Retinal pigment epithelial cell (primary cell): ENCODE measurements at places on chromosomes 2 and 18.

DNA sequence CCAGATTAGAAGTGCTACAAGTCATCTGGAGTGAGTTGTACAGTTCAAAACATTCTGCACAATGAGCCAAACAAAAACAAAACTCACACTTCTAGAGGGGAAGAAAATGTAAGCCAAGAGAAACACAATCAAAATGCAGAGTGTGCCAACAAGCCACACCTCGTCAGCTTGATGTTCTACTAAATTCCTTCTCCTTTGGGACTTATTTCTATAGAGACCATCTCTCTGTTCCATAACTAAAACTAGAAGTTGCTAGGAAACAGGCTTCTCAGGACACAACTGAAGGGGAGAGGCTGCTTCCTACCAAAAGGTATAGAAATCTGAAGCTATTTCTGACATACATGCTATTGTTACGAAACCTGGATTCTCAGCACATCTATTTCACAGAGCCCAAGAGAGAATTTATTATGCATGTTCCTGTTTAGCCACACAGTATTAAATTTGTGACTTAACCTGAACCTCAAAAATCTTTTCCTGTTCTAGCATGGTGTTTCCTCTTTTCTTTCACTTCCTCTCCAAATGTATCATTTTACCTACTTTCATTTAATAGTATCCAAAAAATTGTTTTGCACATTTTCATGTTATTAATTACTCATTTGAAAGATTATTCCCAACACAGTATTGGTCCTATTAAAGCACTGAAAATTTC lies 211.4 kb upstream of the CCDC150 start:
- no peak for DNase-seq

DNA sequence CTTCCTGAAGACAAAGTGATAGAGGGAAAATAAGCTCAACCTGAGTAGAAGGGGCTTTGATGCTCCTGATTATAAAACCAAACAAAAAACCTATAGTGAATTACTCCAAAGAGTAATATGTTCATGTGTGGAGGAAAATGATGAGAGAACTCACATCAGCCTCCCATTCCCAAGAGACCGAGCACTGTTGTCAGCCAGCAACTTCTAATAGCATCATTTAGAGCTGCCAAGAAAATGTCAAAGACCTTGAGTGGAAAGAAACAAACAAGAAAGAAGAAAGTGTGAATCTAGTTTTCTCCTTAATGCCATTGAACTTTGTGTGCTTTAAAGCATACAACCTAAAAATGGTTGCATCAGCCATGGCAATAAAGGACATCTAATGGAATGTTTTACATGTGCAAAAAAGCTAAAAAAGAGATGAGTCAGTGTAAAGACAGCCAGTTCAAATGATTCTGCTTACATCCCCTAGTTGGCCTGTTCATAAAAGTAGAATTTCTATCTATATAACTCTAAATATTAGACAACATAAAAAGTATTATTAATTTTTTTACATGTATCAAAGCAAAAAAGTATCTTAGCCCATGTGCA lies 1066.2 kb downstream of the TDRD15 start:
- DNase-seq, result no peak

- DNase-seq, result no peak
Observed at GRCh38 chr2:67500541-67500940, 103.4 kb downstream of the ETAA1 start.

DNA sequence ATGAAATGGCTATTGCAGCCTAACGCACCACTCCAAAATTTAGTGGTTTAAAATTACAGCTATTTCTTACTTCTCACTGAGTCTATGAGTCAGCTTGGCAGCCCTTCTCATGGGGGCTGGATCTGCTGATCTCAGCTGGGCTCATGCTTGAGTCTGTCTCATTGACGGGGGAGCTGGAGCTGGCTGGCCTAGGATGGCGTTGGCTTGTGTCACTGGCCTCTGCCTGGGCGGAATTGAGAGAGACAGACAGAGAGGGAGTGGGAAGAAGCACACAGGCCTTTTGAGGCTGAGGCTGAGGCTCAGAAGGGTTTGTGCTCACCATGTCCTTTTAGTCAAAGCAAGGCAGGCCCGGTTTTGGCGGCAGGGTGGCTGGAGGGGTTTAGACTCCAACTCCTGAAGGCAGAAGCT lies 412.1 kb upstream of the MYT1L start:
- DNase-seq, result no peak

- no peak for DNase-seq
Observed at GRCh38 chr2:59932341-59932740, 621.1 kb downstream of the BCL11A start.

- DNase-seq, result no peak
Observed at GRCh38 chr2:217951521-217952247, 51.1 kb downstream of the TNS1 start.

- no peak for DNase-seq
Observed at GRCh38 chr2:64179582-64180321, 35.5 kb upstream of the PELI1 start.

GRCh38 chr2:205646680-205647079 lies 35.6 kb upstream of the NRP2 start:
- no peak for DNase-seq

- DNase-seq, result peak; percentile 68
Observed at GRCh38 chr18:55998071-55998522, 410.1 kb upstream of the TCF4 start.

- peak; percentile 73 for DNase-seq
Observed at GRCh38 chr2:26018184-26019055, 15.5 kb upstream of the RAB10 start.

DNA sequence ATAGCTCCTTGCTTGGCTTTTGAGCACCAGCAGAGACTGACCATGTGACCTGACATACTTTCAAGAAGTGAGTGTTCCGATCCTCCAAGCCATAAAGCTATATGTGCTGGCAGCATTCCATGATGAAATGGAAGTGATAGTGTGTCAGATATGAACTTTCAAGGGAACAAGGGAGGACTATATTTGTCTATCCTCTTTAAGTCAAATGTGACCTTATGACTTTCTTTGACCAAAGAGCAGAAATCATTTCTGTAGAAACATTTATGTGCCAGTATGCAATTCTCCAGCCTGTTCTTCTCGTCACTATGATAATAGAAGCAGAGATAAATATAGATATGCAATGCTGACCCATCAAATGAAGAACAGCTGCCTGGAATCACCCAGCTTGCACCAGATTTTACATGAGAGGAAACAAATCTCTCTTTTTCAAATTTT lies 14.4 kb downstream of the HYCC2 start:
- no peak for DNase-seq

GRCh38 chr18:63016270-63016669 lies 300.9 kb downstream of the PHLPP1 start:
- DNase-seq, result no peak

DNA sequence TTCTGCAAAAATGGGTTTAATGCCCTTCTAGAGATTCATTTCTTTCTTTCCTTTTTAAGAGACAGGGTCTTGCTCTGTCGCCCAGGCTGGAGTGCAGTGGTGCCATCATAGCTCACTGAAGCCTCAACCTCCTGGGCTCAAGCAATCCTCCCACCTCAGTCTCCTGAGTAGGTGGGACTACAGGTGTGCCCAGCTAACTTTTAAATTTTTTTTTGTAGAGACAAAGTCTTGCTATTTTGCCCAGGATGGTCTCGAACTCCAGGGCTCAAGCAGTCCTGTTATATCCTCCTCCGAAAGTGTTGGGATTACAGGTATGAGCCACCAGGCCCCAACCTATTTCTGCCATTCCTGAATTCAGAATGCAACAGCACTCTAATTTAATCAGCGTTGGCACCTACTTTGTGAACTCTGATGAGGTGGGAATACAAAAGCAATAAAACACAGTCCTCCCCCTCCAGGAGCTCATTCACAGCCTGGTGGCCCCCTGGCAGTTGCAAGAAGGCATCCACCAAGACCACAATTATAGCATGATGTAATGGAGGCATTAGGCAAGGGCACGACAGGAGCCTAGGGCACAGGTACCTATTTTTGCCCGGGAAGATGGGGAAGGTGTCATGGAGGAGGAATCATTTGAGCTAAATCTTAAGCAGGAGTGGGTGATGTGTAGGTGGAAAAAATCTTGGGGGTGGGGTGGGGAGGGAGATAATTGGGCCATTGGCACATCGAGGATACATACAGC lies 5.1 kb downstream of the RHOB start:
- no peak for DNase-seq

DNA sequence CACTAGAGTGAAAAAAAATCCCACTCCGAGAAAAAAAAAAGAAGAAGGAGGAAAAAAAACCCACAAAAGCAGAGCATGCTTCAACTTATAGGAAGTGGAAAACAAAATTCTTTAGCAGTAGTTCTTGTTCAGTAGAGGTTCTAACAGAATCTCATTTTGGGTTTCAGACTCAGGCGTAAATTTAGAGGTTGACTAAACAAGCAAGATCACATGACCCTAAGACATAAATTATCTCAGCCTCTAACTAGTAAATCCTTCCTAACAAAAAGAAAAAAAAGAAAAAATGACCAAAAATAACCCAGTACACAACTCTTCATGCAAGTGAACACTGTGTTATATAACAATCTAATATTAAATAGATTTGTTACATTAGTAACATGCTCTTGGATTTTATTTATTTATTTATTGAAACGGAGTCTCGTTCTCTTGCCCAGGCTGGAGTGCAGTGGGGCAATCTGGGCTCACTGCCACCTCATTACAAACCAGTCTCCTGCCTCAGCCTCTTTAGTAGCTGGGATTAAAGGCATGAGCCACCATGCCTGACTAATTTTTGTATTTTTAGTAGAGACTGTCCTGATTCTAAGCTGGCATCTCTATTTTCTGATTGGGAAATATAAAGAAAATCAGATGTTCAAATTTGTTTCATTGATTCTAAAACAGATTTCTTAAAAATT lies 35.4 kb downstream of the PPP4R3B start:
- DNase-seq, result peak; percentile 70

GRCh38 chr18:58032233-58032632 lies 11.8 kb upstream of the NEDD4L start:
- no peak for DNase-seq

DNA sequence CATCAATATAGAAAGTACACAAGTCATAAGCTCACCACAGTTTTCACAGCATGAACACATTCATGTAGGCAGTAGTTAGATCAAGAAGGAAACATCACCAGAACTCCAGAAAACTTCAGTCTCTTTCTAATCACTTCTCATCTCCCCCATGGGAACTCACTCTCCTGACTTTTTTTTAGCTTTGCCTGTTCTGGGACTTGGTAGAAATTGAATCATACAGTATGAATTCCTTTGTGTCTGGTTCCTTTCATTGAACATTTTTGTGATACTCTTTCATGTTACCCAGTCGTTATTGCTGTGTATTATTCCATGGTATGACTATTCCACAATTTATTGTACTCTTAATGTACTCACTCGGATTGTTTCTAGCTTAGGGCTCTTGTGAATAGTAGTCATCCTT lies 160.2 kb downstream of the TAF4B start:
- peak; percentile 8 for DNase-seq

- no peak for DNase-seq
Observed at GRCh38 chr2:105411720-105412407, 13.0 kb upstream of the FHL2 start.

- no peak for DNase-seq
Observed at GRCh38 chr18:25726298-25726697, 364.1 kb downstream of the SS18 start.

DNA sequence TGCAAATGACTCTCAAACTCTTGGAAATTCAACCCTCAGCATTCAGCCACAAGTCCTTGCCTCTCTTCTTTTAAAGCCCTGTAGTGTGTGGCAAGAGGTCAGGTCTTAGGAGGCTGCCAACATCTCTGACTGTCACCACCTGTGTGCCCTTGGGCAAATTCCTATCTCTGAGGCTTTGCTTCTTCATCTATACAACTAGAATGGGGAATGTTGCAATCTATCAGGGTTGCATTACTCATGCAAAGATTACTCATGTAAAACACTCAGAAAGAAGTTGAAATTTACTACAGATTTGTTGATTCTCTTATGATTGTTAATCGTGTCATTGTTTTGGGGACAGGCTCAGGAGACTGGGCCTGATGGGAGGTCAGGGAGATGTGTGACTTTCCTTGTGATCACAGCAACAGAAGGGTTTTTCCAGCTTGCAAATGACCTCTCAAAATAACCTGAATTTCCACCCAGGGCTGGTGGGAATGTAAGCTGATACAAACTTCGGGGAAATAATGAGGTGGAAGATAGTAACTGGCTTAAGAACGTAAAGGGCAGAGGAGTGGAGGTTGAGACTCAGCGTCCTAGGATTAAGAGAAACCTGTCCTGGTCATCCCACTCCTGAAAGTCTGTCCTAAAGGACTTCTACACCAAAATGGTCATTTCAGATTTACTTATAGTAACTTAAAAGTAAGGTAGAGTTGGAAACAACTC lies 32.1 kb upstream of the SIGLEC15 start:
- no peak for DNase-seq

DNA sequence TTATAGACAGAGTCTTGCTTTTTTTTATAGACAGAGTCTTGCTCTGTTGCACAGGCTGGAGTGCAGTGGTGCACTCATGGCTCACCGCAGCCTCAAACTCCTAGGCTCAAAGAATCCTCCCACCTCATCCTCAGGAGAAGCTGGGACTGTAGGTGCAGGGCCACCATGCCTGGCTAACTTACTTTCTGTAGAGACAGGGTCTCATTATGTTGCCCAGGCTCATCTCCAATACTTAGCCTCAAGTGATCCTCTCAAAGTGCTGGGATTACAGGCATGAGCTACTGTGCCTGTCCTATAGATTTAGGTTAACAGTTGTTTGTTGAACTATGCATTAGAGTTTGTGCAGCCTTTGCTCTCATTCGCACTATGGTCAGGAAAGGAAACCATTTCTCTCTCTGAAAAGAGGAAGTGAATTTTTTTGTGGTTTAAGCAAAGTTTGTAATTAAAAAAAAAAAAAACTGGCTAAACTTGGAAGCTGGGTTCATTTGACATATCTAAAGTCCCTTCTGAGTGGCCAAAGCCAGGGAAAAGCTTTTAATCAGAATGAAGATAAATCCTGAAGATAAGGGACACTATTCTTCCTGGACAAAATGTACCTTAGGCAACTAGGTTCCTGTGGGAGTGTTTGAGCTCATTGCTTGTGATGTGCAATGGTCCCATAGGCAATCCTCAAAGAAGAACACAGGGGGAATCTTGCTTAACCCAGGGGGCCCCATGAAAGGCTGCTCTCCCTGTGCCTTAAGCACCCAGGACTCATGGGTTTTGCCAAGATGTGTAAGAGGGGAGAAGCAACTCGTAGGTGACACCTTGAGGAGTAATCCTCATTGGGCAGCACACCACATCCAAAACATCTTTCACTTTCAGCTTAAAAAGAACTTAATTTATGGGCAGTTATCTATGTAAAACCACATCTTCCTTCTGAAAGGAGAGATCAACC lies 201.7 kb downstream of the MREG start:
- no peak for DNase-seq

DNA sequence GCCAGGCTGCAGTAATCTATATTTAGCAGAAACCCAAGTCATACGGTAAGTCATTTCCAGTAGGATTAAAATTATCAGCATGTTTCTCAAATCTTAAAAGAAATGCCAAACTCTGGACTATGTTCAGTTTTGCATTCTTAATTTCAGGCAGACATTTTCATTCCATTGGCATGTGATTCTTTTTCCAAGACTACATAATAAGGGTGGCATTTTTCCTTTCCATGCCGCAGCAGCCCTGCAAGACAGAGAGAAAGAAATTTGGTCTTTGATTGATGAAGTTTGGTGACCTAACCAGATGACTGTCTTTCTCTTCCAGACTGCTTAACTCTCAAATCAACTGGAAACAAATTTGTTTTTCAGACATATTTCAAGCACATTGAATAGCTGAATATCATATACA lies 118.1 kb downstream of the FHOD3 start:
- no peak for DNase-seq

- no peak for DNase-seq
Observed at GRCh38 chr2:16322308-16323125, 343.1 kb downstream of the CYRIA start.
